ENCODE measurements at places on chromosomes 1 and 21.

DNA sequence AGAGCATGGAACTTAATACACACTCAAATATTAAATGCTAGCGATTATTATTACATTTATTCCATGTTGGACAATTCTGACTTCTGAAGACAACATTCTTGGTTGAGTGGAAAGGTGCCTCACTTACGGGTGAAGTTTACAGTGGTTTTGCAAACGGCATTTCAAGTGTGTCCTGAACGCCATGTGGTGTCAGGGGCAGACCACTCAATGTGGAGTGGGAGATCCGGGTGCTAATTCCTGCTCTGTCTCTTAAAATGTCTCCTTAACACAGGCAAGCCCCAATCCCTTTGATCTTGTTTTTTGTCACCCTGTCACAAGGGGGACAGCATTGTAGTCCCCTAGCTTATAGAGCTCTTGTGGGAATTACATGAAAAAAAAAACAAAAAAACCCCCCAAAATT, 5.6 kb upstream of the TDRD10 start:
- no peak for DNase-seq

GRCh38 chr1:94011709-94012595, 102.7 kb upstream of the GCLM start:
- no peak for DNase-seq

- no peak for DNase-seq
These were observed 31.7 kb downstream of the DSTYK start for GRCh38 chr1:205179842-205180241.

- no peak for DNase-seq
These were observed 149.5 kb upstream of the VAMP3 start for GRCh38 chr1:7621334-7622219.

- DNase-seq: no peak
These were observed 12.2 kb upstream of the CCDC27 start for GRCh38 chr1:3740042-3740441.

DNA sequence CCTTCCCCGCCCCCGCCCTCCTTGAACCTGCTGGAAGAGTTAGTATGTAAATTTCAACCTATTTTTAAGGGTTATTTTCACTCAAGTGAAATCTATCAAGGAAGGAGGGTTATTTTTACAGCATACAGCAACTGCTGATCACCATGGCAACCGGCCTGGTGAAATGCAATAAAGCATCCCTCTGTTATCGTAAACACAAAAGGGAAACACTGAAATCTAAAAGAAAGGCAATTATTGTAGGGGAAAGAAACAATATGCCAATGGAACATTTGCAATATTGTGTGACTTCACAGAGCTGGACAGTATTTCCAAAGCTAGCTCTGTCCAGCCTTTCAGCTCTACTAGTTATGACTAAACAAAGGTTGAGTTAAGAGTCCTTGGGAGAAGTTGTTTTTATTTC, 588.3 kb upstream of the PBX1 start:
- no peak for DNase-seq

- DNase-seq: no peak
These were observed 566.8 kb upstream of the TMPRSS15 start for GRCh38 chr21:18970416-18970815.

- DNase-seq: no peak
These were observed 14.5 kb downstream of the AXDND1 start for GRCh38 chr1:179380299-179380698.

DNA sequence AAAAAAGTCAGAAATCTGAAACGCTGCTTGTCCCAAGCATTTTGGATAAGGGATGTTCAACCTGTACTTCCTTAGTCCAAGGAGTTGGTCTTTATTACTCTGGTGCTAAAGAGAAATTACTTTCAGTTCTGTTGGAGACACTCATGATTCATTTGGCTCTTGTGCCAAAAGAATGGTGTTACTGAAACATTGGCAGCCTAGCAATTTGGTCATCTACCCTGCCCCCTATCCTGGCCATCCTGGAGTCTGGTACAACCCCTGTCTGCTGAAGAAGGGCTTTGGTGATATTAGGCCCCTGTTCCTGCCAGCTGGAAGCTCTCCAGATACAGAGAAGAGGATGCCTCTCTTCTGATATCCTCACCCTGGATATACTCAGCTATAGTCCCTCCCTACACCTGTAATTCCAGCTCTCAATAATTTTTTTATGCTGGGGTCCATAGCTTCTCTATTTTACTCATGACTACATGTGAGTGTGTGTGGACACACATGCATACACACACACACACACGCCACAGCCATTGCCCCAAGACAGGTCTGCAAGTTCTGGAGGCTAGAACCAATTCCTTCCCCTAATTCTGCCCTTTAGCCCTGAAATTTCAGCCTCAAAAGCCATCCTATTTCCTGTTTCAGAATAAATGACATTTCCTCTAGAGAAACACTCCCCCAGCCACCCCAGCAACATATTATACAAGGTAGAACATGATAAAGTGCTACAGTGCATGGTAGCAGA, 40.0 kb downstream of the LHX8 start:
- DNase-seq: no peak

- DNase-seq: no peak
These were observed 13.7 kb upstream of the TTC4 start for GRCh38 chr1:54701996-54702395.

DNA sequence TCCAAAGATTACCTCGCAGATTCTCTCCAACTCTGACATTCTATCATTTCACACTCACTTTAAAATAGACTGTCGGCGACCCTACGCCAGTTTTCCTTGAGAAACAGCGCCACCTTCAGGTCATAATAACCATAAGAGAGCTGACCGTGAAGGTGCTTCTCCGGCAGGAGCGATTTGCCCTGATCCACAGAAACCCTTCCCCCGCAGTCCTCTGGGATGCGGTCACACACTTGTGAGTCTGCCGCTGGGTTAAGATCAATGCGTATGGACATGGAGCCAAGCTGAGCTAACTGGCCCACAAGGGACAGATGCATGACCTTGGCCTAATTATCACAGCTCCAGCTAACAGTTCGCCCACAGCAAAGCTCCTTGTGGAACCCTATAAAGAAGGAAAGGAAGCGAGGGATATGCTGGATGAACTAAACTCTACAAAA, 32.8 kb upstream of the IFNAR2 start:
- DNase-seq: peak; percentile 81

GRCh38 chr1:77465139-77465538, 183.3 kb downstream of the AK5 start:
- DNase-seq: no peak

- DNase-seq: no peak
These were observed 172.7 kb downstream of the TPR start for GRCh38 chr1:186202271-186202764.

- DNase-seq: no peak
These were observed 108.1 kb upstream of the CSF3R start for GRCh38 chr1:36590771-36591170.

DNA sequence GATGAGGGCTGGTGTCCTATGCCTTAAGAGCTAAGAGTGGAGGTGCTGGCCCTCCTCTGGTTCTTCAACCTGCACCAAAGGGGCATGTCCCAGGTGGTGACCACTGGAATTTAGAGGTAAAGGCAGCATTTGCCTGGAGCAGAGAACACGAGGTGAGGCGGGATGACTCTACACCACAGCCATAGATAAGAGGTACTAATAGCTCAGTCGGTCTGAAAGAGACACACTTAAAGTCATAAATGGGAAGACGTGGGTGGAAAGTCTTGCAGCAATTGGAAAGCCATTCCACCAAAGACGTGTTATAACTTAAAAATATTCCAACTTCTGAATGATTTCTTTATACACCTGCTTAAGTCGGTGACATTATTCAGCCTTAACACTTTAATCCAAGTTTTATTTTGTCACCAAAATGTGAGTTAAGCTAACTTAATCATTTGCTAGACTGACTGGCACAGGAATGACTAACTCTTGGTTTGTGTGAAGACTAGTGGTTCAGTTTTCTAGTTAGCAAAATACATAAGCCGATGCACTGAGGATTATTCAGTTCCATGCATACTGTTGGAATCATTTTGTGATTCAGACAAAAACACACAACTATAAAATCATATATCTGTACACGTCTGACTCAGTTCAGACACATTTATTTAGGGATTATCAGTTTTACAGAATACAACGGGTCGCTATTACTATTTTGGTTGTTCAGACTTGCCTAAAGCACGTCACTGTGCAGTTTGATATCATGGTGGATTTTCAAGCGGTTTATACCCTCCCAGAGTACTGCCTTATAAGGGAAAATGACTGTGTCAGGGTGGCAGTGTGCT, 4.6 kb upstream of the ETS2 start:
- DNase-seq: no peak

GRCh38 chr1:85116856-85117255, 68.6 kb upstream of the MCOLN3 start:
- DNase-seq: no peak

GRCh38 chr1:201614262-201615015, 75.5 kb downstream of the NAV1 start:
- no peak for DNase-seq

GRCh38 chr1:8349961-8350360, 32.0 kb downstream of the SLC45A1 start:
- DNase-seq: peak; percentile 75

DNA sequence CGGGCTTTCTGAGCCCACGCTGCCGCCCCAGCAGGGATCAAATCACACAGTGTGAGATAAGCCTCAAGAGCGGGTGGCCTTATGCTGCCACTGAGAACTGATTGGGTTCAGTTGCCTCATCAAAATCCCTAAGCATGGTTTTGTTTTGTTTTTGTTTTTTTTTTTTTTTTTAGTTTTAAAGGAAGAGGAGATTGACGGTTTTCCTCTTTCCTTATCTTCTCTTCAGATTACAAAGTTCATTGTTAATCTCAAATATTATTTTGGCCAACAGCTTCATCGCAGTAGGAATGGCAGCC, 651 bp downstream of the COA6 start:
- DNase-seq: no peak

DNA sequence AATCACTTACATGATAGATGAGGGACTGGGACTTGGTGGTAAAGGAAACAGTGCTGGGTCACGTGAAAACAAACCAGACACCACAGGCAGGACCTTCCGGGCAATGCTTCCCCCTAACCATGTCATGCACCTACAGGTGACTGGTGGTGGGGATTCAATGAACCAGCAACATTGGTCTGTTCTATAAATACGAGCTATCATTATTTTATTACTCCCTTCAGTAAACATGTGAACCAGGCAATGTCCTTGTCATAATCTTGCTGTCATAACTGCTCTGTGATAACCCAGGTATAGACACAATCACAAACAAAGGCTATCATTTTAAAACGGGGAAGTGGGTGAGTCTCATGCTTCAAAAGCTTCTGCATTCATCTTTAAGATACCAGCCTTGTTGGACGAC, 153.4 kb downstream of the CLIC6 start:
- DNase-seq: no peak

- no peak for DNase-seq
These were observed 12.7 kb upstream of the AK2 start for GRCh38 chr1:33049371-33049770.

DNA sequence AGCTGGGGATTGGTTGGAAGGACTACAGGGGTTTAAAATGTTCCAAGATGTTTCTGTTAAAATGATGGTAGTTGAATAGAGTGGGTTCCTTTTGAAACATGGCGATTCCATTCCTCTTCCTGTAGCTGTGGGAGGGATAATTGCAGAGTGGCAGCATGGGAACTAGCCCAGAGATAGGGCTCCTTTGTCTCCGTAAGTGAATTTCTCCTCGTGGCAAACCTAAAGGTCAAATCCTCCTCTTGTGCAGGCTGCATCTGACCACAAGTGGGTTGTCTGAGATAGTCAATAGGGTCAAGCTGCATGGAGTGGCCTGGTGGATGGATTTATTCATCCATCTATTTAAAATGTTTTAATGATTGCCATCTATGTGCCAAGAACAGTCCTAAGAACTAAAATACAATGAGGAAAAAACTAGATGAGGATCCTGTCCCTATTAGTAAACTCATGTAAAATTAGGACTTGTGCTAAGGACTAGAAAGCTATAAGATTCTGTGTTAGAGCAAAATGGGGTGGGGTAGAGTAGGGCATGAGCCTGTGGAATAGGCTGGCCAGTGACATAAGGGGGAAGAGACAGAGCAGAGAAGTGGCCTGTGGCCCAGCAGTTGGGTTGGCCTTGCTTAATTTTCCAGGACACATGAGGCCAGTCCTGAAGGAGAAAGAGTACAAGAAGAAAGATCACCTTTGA, 89.1 kb upstream of the IVNS1ABP start:
- DNase-seq: no peak

- no peak for DNase-seq
These were observed 364.5 kb upstream of the CAMK1G start for GRCh38 chr1:209218981-209219380.

GRCh38 chr1:170703591-170703990, 39.7 kb downstream of the PRRX1 start:
- no peak for DNase-seq

- DNase-seq: no peak
These were observed 144.0 kb upstream of the NRIP1 start for GRCh38 chr21:15208786-15209185.

GRCh38 chr1:219126377-219126776, 47.3 kb upstream of the LYPLAL1 start:
- DNase-seq: no peak

- peak; percentile 90 for DNase-seq
These were observed at the start of gene TMEM35B for GRCh38 chr1:34984793-34985608. Gene TMEM35B, minus strand, starts transcription at chr1:34985347. Its CDS starts 42 bp downstream, at chr1:34985305.

GRCh38 chr1:205504311-205505075, at the start of gene CDK18:
Gene CDK18, plus strand, starts transcription at chr1:205504669. Its CDS starts 18,499 bp downstream, at chr1:205523168.
- DNase-seq: peak; percentile 87

- no peak for DNase-seq
These were observed 14.5 kb upstream of the MX1 start for GRCh38 chr21:41411449-41412089.

All from NCI-H510A treated with DMSO at 0.1 percent for 48 hours (cell line).